ENCODE measurements at places on chromosomes 6 and 20.

DNA sequence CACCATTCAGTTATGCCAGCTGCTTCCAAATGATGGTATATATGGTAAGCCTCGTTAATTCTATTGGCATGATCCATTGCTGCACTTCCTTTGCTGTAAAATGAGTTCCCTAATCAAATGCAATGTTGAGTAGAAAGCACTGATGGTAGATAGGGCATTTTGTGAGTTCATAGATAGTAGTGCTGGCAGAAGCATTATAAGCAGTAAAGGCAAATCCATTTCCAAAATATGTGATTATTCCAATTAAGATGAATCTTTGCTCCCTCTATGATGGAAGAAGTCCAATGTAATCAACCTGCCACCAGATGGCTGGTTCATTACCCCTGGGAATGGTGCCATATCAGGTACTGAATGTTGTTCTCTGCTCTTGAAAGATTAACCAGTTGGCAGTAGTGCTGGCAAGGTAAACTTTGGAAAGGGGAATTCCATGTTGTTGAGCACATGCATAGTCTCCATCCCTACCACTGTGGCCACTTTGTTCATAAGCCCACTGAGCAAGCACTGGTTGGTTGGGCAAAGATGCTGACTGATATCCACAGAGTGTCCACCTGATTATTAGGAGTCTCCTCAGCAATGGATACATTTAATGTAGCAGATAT, 5.6 kb upstream of the TBPL1 start:
- DNase-seq: no peak

DNA sequence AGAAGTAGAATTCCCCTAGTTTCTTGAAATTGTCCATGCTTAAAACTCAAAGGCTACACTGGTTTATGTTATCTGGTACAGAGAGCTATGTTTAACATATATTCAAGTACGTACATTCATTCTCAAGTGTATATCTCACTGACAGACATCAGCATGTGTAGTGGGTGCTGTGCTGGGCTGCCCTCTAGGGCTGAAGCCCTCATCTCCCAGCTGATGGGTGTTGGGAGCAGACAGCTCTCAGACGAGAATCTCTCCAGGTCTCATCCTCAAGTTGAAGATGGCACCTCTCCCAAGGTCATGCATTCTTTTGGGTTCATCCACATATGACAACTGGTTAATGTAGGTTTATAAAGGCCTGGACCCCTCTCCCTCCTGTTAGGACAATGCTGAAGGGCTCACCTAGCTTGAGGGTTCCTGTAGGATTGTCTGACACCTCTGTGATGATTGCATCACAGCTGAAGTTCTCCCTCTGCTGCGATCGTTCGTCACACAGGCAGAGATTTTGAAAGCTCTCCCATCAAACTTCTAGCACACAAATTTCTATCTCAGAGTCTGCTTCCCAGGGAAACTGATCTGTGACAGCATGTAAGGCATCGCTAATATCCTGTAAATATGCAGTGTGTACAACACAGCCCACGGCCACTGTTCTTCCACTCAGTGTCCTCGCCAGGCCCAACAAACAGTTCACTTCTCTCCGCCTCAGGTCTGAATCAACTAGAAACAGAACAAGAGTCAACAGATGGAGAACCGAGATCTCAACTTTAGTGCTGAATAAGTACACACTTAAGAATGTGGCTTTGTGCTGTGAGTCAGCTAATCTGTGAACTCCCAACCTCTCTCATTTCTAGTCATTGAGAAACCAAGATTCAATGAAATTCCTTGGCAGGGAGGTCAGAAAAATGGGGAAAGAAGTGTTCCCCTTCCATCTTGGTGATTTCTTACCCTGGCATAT, 43.2 kb downstream of the PREP start:
- peak; percentile 76 for DNase-seq

GRCh38 chr6:56528412-56528841, 114.3 kb downstream of the DST start:
- DNase-seq: peak; percentile 86

- no peak for DNase-seq
Measured at GRCh38 chr20:1633535-1633934, 13.7 kb upstream of the SIRPB1 start.

- DNase-seq: no peak
Measured at GRCh38 chr6:81900616-81901015, 148.1 kb upstream of the TENT5A start.

- no peak for DNase-seq
Measured at GRCh38 chr20:38939686-38940085, 13.5 kb downstream of the FAM83D start.

- DNase-seq: no peak
Measured at GRCh38 chr6:88910922-88911778, 52.3 kb downstream of the RNGTT start.

DNA sequence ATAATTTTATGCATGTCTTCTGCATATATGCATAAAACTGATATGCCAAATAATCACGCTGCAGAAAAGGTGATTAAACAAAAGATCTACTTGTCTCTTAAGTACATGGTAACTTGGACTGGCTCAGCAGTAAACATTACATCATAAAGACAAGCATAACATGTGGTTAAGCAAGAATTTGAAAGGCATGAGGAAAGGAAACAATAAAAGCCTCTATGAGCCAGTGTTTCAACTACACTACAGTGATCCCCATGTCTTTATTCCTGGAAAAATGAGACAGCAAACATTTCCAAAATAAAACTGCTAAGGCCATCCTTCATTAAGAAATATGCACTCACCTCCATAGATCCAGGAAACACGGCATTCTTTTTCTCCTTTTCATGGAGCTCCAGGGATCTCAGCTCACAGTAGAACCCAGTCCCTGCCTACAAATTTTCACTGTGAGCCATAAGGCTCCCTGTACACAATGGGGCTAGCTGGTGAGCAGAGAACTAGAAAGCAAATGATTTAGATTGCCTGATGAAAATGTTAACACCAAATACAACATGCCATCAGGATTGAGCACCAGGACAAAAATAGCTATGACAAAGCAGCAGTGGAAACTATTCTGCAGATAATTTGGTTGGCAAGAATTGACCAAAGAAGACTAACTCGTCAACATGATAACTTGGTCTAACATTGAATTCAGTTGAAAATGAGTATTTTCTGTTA, 156.1 kb downstream of the COL21A1 start:
- DNase-seq: peak; percentile 58

DNA sequence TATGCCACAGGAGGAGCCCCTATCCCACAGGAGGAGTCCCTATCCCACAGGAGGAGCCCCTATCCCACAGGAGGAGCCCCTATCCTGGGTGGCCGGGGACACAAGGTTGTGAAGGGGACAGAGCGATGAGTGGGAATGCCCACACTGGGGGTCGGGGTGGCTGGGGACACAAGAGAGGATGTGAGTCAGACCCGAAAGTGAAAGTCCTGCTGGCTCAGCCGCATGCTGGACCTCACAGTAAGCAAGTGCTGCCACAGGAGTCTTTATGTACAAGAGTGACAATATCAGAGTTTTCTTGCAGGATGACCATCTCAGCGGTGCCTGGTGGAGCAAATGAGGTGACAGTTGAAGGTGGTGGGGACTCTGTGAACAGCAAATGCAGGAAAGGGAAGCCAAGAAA, 93.7 kb downstream of the PSMB1 start:
- DNase-seq: no peak

GRCh38 chr6:47446669-47447330, 30.8 kb upstream of the CD2AP start:
- no peak for DNase-seq

Measured in GM04504 (cell line).